ENCODE measurements at places on chromosomes 4 and X. TPM values are rescaled to one million over a fixed set of nuclear protein-coding genes. Genes with fewer than 3 reads are reported as not detected.

GRCh38 chr4:41077628-41078027 lies 136.7 kb downstream of the APBB2 start:
- DNase-seq, result no peak

DNA sequence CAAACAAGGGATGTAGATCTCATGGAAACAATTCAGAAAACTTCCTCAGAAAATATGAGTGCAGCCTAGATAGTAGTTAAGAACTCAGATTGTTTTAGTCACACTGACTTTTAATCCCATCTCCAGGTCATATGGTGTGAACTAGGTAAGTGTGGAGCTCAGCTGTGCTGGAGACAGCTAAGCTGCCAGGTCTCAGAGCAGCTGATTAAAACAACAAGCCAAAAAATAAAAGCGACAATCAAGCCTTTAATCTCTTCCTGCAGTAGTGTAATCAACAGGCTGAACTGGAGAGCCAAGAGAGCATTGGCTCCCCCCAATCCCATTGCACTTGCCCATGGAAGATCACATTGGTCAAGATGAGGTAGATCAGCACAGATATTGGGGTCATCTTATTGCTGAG lies 98.3 kb upstream of the ATOH1 start:
- no peak for DNase-seq

DNA sequence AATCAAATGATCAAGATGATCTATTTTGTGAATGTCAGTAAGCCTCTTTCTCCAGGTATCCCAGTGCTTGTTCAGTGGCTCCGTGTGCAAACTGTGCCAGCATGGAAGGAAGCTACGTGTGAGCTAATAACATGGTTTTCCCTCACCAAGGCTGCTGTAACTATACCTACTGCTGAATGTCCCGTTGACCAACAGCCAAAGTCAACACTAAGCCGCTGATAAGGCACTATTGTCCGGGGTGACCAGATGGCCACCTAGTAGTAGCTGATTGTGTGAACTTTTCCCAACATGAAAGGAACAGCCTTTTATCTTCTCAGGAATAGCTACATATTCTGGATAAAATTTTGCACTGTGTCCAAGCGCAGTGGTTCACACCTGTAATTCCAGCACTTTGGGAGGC lies 58.0 kb upstream of the ABCG2 start:
- no peak for DNase-seq

- DNase-seq, result no peak
Measured at GRCh38 chr4:41507291-41507947, 30.5 kb upstream of the LIMCH1 start.

- DNase-seq, result no peak
Measured at GRCh38 chr4:39931441-39931901, 46.2 kb downstream of the PDS5A start.

- no peak for DNase-seq
Measured at GRCh38 chrX:97234471-97235081, 350.9 kb downstream of the RPA4 start.

The NDST3 gene
- total RNA-seq, result not detected

Data from tongue (tissue), 3 donors.